ENCODE measurements at places on chromosomes 3 and 15. TPM values are rescaled to one million over a fixed set of nuclear protein-coding genes. Genes with fewer than 3 reads are reported as not detected.

The NECTIN3 gene
- 45.2 TPM for total RNA-seq

The EXD1 gene
- 0.17 TPM for total RNA-seq

The C2CD4B gene
- total RNA-seq = not detected

The NR1I2 gene
- total RNA-seq = under 0.01 TPM

The POC1A gene
- 3.1 TPM for total RNA-seq

Measured in fibroblast of lung (primary cell).